Activated effector memory CD4-positive, alpha-beta T cell treated with Interleukin-2 at 50 U/mL for 16 hours (primary cell): ENCODE measurements at places on chromosomes 2 and 18.

DNA sequence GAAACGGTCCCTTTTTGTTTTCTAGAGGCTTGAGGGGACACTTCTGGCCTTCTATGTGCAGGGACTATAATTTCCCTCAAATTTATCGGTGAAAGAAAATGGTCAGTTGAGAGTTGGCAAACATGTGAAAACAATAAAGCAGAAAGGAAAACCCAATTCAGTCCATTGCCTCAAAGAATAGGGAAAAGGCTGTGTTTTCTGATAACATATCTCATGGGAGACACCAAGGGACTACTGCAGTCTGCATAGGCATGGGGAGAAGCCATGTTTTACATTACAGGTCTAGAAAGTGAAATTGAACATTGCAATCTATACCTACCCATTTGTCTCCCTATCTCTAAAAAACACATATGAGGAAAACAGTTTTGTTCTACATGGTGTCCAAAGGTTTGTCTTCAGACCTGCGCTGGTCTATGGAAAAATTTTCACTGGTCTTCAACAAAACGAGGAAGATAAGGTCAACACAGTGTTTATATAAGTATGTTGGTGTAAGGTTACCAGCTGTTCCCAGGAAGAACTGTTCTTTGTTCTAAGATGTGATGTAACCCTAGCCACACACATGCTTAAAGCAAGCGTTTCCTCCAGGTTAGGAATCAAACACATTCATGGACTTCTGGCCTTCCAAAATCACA is 179.7 kb downstream of the MREG start:
- no peak for DNase-seq

- no peak for DNase-seq
Observed at GRCh38 chr18:1663879-1664705, 759.4 kb downstream of the ADCYAP1 start.

- DNase-seq = no peak
Observed at GRCh38 chr2:60858897-60859311, 22.5 kb upstream of the REL start.

- DNase-seq = peak; percentile 55
Observed at GRCh38 chr2:98761267-98761781, 30.4 kb upstream of the MGAT4A start.

DNA sequence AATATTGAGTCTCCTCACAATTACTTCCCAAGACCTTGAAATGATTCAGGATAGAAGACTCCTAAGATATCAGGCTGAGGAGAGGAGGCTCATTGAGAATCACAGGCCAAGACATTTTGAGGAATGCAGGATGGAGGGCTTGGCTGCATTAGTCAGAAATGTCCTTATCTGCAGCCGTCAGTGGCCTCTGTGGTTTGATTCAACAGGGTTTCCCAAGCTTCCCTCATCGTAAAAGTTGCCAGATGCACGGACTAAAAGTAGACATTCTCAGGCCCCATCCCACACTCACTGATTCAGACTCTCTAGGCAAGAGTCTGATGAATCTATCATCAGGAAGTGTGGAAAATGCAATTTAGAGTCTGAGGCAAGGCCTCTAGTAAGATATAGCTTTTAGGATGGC is 34.0 kb upstream of the TMEM178A start:
- no peak for DNase-seq

DNA sequence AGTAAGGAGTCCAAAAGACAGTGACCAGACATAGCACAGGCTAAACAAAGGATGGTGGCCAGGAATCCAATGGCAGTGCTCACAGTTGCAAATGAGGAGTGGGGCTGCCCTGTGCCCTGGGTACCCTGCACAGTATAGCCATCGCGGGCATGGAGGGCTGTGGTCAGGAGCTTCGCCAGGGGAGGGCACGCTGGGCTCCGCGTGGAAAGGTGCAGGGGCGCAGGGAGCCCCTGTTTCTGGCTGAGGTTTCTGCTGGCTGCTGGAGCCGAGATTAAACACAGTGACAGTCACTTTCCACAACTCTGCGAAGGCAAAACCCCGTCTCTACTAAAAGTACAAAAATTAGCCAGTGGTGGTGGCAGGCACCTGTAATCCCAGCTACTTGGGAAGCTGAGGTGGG is 194.7 kb downstream of the GALR1 start:
- no peak for DNase-seq

DNA sequence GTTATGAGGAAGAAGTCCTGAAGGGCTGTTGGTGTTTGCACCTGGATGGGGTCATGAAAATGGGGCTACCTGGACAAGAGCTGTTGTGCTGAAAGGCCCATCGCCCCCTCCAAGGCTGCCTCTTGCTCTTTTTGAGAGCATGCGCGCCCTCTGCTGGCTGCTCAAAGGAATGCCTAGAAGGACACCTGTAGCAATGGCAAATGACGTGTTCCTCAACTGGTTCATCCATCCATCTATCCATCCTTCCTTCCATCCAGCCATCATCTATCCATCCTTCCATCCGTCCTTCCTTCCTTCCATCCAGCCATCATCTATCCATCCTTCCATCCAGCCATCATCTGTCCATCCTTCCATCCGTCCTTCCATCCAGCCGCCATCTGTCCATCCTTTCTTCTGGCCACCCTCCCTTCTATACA is 17.2 kb upstream of the RPL31 start:
- peak; percentile 50 for DNase-seq

DNA sequence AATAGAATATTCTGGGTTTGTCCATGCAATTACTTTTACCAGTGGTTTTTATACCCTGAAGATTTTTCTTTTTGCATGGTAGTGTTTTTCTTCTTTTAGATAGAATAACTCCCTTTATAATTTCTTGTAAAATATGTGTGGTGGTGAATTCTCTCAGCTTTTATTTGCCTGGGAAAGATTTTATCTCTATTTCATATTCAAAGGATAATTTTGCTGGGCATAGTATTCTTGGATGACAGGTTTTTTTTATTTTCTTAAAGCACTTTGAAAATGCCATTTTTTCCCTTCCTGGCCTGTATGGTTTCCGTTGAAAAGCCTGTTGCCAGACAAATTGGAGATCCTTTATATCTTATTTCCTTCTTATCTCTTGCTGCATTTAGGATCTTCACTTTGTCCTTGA is 113.5 kb downstream of the MYO3B start:
- DNase-seq = no peak

GRCh38 chr2:20198001-20198400 is 26.9 kb downstream of the SDC1 start:
- DNase-seq = no peak

GRCh38 chr18:6591491-6591890 is 138.0 kb upstream of the ARHGAP28 start:
- no peak for DNase-seq

GRCh38 chr2:143426296-143426695 is 297.1 kb downstream of the ARHGAP15 start:
- no peak for DNase-seq

DNA sequence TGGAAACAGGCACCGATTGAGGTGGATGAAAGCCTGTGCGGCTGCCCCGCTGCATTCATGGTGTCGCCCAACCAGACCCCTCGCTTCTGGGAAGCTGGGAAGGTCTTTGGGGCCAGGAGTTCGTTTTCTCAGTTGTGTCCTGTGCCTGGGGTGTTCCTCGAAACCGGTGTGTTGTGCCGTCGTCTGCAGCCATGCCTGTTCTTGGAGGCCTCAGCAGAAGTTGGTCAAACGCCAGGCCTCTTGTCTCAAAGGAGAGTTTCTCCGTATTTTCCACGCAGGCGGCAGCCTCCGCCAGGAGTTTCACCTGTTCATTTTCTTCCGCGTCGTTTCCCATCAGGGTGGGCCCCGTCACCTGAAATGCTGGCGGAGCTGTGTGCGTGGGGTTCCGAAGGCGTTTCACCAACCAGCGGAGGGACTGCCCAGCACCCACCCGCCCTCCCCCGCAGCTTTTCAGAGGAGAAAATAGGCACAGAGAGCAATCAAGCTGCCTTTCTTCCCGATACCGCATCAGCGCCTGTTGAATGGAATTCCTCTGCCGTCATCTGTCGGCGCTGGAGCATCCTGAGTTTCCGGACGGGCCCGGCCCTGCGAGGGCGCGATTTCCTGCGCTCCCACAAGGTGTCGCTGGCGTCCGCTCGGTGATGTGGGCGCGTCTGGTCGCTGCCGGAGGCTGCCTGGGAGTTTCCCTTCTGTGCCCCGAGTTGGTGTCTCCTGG is 17.0 kb upstream of the NFATC1 start:
- peak; percentile 69 for DNase-seq

DNA sequence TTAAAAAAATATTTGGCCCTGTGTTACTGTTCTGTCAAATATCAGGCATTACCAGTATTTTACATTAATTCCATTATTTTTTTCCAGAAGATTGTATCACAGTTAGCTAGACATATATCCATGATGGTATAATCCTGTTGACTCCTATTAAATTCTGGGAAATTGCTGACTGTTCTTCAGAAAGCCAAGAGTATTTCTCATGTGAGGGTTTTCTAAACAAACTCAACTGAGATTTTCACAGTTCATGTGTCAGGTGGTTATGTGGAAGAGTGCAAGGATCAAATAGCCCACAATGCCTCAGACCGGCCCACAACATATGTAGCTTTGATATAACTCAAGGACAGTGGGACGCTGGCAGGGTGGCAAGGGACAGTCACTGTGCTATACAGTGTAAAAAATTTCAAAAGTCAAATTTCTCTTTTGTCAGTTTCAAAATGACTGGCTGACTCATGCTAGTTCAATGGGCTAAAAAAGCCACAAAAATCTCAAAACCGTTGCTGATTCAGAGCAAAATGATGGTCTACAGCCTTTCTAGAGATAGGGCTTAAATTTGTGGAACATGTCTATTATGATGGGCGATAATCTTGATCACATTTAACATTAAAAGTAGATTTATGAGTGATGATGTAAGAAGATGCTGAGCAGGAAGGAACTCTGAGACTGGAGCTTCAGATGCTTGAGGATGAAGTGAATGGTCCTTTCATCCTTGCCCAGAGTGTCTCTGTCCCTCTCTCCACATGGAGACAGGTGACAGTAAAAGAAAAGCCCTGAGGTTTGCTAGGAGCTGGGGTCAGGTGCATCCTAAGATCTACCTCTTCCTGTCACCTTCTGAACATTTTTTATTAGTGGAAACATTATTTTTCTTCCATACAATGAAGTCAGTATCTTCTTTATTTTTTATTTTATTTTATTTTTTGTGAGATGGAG is 175.8 kb upstream of the PIEZO2 start:
- DNase-seq = no peak

- DNase-seq = peak; percentile 23
Observed at GRCh38 chr2:102187496-102188150, 800 bp downstream of the IL1RL2 start.

DNA sequence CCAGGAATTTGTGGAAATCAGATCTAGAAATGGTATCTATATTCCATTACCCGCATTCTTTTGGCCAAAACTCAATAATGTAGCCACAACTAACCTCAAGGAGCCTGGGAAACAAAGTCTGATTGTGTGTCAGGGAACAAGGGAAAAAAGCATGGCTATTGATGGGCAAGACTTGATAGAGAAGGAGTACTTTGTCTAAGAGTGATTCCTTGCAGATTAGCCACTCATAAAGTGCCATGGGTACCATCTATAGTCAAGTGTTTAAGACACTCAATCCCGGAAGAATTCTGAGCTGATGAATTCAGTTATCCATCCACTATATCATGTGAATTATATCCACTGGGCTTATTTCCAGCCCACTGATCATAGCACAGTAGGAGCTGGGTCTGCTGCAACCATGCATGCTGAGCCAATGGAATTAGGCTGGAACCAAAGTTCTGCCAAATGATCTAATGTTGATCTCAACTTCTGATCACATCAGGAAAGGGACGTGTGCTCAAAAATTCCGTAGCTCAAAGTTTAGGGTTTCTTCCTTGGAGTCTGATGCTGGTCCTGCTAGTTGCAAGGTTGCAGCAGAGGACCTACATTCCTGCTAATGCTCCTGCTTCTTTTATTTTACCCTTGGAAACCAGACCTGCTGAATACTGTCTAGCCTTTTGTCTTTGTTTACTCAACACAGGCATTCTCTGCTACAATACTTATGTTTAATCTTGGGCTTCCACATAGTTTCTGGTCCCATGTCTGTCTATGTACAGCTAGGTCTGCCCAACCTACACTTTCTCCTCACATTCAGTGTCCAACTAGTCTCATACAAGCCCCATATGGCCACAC is 629.7 kb downstream of the IRS1 start:
- no peak for DNase-seq

GRCh38 chr2:1459727-1460126 is 46.5 kb downstream of the TPO start:
- no peak for DNase-seq

GRCh38 chr2:111157071-111157661 is 36.5 kb downstream of the BCL2L11 start:
- no peak for DNase-seq

DNA sequence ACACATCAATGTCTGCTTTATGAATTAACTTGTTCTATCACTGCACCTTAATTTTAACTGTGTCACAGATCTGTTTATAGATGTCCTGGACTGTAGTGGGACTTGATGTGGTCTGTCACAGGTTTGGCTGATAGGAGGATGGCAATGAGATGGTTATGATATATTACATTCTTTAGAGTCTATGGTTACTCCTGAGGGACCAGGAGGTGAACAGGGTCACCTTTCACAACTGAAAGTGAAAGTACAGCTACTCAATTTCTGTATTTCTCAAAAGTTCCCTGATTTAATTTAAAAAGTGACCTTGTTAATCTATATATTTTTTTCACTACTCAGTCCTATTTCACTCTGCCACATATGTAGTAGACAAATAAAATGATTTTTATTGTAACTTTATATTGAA is 1284.1 kb upstream of the GYPC start:
- no peak for DNase-seq

GRCh38 chr2:37039580-37039979 is 44.6 kb downstream of the HEATR5B start:
- DNase-seq = no peak

GRCh38 chr2:102063487-102063911 is 71.7 kb downstream of the IL1R2 start:
- no peak for DNase-seq

DNA sequence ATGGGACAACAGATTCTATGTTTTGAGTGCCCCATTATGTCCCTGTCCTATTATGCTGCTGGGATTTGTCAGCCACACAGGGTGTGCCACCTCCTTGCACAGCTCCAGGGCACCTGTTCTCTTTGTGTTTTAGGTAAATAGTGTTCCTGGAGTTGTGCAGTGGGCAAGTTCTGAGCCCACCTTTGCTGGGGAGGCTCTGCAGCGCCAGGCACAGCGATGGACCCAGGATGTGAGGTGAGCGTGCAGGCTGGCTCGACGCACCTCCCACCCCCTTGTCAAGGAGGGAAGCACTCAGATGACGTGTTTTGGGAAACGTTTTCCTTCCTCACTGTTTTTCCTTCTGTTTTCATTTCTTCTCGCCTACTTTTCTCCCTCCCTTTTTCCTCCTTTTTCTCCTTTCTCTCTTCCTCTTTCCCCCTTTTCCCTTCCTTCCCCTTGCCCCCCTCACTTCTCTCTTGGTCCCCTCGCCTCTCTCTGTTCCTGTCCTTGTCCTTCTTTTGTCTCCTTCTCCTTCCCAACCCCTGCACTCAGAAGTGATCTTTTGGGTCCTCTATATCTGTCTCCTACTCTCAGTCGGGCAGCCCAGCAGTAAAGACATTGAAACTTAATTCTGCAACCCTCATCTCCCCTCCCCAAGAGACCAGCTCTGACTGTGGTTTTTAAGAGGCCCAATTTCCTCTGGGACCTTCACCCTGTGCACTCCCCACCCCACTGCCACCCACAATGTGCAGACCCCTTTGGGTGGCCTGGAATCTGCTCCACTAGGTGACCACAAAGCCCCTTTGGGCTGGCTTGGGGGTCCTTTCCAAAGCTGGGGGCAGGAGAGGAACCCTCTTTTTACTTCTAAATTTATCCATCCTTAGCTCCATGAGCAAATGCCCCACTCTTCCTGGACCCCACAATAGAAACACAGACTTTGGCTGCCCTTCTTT is 104.0 kb downstream of the MCFD2 start:
- no peak for DNase-seq
